ENCODE measurements at places on chromosomes 12 and 14.

GRCh38 chr14:26190646-26191045, 407.2 kb downstream of the NOVA1 start:
- DNase-seq, result no peak

DNA sequence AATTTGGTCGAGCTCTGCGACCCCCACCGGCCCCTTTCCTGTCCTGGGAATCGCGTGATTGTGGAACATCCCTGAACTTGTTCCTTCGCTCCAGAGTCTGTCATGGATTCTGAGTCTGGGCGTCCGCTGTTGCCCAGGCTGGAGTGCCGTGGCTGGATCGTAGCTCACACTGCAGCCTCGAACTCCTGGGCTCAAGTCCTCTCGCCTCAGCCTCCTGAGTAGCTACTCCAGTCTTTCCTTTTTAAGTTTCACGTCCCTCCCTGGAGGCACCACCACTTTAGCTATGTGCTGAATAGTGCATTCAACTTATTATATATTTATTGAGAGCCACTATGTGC, 698 bp downstream of the ACOT6 start:
- no peak for DNase-seq

DNA sequence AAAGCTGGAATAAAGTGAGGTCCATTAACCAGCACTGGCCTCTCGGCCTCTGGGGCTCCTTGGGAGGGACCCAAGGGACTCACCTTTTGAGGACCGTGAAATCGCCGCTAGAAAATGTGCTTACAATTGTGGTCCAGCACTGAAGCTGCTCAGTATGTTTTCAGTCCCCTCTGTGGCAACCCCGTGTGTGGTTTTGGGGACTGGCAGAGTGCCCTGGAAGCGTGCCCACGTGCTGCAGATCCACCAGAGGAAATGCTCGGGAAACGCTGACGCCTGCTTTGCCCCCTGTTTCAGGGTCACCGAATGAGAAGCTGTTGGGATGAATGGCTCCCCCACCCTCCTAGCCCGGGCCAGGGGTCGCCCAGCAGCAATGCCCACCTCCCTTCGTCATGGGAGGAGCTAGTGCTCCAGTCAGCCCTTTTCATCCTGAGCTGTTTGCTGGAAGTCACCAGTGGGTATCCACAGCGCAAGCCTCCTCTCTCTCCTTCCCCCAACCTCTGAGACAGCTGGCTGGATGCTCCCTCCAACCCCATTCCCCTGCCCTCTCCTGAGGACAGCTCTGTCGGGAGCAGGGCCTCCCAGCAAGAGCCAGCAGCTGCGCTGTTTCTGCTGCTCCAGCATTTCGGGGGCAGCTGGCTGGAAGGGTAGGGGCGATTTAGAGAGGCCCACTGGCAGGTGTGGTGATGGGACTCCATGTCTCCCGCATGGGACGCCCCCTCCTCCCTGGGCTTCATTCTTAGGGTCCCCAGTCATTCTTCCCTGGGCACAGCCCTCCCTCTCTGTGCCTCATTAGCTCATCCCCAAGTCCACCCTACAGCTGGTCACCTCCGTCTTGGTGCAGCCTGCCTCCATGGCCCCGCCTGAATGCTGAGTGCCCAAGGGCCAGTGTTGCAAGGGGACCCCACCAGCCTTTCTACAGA, 33.2 kb upstream of the PPP1R13B start:
- DNase-seq, result peak; percentile 31

DNA sequence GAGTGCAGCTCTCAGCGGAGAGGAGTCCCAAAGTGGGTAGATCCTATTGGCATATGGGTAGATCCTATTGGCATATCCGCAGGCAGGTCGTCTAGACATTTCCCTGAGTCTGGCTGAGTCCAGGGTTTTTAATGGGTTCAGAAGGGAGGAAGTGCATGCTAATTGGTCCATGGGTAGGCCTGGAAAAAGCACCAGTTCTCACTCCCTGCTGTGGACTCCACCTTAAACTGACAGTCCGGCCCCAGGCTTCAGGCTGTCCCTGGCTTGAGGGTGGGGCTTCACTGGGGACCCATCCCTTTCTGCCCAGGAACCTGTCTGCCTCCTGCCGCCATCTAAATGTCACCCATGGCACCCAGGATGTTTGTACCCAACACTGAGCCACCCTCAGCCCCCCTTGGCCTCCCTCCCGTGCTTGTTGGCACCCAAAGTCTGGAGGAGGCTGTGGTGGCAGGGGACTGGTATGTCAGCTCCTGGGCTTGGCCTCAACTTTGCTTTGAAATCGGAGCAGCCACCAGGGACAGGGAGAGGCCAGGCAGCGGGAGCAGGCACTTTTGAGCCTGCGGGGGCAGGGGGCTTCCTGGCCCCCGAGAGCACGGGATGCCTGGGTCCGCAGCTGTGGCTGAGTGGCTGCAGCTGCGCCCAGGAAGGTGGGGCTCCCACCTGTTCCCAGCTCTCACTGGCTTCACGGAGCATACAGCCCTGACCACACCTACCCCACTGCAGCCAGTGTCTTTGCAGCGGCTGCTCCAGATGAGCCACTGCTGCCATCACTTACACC, 29.6 kb upstream of the YAF2 start:
- DNase-seq, result no peak

DNA sequence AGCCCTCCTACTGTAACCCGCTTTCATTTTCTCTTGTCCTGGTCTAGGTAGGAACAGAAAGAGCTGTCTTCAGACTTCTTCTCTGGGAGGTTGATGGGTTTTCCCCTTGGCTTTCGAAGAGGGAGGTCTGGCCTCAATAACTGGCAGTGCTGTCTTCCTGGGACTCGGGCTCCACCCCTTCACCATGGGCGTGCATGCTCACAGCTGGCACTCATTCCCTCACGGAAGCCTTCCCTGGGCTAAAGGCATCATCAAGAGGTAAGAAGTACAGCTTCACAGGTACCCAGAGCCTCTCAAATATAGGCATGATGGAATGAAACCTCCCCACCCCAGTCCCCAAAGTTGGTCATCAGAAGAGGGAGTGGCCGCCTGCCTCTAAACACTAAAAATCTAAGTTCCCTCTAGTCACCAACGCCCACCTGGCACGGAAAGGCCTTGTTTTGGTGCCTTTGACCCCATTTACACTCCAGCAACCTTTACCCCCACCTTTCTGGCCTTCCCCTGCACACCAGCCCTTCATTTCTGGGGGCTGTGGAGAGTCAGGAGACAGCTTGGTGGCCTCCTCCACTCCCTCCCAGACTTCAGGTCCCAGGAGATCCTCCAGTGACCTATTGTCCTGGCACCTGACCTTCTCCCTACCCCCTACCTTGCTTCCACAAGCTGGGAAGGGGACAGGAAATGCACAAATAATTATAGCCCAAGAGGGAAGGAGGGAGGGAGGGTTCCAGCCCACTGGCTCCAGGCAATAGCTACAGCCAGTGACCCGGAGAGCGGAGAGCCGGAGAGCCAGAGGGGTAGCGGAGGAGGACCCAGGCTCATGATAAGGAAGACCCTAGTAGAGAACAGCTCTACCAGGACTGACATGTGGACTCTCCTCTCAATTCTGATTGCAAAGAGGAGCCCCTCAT, 2.8 kb downstream of the RAPGEF3 start:
- DNase-seq, result no peak

- no peak for DNase-seq
These were observed 18.1 kb downstream of the ARPC3 start for GRCh38 chr12:110431957-110432587.

GRCh38 chr14:54650331-54650958, 83.5 kb downstream of the SAMD4A start:
- peak; percentile 77 for DNase-seq

GRCh38 chr14:53306267-53306721, 153.2 kb upstream of the DDHD1 start:
- peak; percentile 48 for DNase-seq

DNA sequence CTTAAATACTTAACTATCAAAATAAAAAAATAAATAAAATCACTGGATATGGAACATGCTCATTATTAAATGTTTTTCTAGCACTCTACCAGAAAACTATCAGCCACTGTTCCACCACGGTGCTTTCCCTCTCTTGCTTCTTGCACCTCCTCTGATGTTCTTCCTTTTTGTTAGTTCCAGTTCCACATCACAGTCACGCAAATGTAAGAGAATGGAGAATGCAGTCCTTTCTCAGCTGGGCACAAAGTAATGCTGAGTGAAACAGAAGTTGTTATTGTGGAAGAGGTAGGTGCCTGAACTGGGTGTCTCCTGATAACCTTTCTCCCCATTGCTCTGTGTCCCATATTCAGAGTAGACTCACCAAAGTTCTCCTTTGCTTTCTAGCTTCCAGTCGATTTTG, 1116.9 kb upstream of the TMEM132C start:
- DNase-seq, result no peak

DNA sequence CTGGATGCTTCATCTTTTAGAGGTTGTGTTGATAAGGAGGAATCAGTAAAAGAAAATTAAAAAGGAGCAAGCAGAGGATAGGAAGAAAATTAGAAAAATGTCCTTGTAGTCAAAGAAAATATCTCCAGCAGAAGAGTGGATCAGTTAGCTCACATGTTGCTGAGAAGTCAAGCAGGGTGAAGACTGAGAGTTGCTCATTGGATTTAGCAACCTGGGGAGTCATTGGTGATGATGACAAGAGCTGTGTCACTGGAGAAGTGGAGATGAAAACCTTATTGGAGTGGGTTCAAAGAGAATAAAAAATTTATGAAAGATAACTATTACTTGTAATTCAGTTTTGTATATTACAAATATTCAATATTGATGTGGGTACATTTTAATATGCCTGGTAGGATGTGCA, 9.8 kb downstream of the FRMD6 start:
- no peak for DNase-seq

DNA sequence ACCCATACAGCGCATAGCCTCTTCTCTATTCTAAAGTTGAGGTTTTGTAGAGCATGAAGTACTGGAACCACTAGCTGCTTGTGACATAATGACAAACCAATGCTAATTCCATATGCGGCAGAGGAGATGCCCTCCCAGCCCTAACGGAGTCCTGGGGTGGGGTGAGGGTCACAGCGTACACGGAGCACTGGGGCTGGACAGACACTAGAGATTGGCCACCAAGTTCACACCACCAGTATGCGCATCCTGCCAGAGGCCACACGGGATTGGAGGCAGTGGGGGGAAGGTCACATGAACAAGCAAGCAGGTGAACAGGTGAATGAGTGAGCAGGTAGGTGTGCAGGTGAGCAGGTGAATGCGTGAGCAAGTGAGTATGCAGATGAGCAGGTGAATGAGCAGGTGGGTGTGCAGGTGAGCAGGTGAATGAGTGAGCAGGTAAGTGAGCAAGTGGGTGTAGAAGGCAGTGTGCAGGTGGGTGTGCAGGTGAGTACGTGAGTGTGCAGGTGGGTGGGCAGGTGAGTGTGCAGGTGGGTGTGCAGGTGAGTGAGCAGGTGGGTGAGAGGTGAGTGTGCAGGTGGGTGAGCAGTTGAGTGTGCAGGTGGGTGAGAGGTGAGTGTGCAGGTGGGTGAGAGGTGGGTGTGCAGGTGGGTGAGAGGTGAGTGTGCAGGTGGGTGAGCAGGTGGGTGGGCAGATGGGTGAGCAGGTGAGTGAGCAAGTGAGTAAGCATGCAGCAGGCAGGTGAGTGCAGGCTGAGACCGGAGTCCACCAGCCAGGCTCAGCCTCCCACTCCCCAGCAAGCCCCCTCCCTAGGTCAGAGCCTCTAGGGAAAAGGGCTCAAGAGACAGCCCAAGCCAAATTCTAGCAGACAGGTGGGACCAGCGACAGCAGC, 52.7 kb downstream of the CCDC85C start:
- no peak for DNase-seq

DNA sequence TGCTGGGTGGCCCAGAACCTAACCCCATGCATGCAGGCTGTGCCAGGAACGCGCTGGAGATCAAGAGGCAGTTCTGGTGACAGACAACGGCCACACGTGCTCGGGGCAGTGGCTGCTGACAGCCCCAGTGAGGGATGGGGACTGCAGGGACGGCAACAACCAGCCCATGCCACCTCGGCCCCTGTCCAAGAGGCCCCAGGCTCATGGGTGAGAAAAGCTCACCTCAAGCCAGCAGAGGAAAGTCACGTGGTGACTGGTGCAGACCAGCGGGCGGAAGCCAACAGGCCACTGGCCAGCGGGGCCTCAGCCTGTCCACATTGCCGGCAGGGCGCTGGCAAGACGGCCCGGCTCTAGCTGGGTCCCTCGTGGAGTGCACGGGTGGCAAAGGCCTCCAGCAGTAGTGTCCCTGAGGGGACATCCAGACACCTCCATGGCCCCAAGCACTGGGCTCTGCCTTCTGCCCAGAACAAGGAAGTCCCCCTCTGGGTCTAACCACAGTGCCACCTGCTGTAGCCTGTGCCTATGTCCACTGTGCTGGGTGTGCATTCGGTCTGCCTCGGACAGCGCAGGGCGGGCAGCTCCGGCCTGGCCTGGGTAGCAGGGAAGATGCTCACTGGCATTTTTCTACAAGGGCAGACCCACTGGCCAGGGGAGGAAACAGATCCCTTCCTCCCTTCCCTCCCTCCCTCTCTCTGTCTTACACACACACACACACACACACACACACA, 134.1 kb downstream of the NCOR2 start:
- no peak for DNase-seq

DNA sequence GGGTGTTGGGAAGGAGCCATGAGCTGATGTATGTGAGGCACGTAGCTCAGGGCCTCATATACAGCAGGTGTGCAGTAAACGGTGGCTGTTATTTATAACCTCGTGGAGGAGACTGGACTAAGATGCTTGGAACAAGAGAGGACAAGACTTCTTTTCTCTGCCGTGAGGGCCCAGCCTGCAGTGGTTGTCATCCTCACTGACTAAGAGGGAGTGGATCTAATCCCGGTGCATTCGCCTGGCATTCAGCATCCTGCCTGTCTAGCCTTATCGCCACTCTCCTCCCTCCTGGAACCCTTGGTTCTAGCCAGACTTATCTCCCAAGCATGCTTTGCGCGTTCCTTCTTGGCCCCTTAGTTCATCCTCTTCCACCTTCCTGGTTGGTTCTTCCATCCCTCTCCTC, 3.9 kb downstream of the TSPAN9 start:
- DNase-seq, result no peak

GRCh38 chr12:88303335-88303734, 161.2 kb downstream of the TMTC3 start:
- no peak for DNase-seq

GRCh38 chr14:61528591-61529021, 166.7 kb upstream of the HIF1A start:
- DNase-seq, result peak; percentile 83

GRCh38 chr12:89134213-89134770, 218.0 kb downstream of the DUSP6 start:
- no peak for DNase-seq

- no peak for DNase-seq
These were observed 10.6 kb downstream of the CCDC88C start for GRCh38 chr14:91406982-91407381.

- no peak for DNase-seq
These were observed 11.8 kb upstream of the KRT7 start for GRCh38 chr12:52221070-52221781.

DNA sequence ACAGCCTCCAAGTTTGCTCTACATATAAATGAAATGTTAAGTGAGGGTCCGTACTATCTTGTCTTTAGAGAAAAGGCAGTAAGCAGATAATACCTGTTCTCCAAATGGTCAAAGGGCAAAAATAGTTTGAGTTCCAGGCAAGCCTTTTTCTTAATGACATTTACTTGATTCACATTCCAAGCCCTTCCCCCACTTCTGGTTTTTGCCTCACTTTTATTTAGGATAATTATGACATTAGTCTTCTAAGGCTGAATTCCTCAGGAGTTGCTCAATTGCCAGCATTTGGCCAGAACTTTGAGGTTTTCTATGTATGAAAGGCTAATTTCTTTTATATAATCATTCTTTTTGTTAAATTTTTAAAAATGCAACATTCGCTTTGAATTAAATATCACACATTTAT, 62.5 kb upstream of the DUSP6 start:
- DNase-seq, result no peak

- no peak for DNase-seq
These were observed 90.7 kb downstream of the RERG start for GRCh38 chr12:15130541-15130940.
